Fibroblast of upper back skin (primary cell): ENCODE measurements at places on chromosomes 4 and X.
A peak's percentile ranks its signal among the peaks of the same experiment; 100 is the strongest.

DNA sequence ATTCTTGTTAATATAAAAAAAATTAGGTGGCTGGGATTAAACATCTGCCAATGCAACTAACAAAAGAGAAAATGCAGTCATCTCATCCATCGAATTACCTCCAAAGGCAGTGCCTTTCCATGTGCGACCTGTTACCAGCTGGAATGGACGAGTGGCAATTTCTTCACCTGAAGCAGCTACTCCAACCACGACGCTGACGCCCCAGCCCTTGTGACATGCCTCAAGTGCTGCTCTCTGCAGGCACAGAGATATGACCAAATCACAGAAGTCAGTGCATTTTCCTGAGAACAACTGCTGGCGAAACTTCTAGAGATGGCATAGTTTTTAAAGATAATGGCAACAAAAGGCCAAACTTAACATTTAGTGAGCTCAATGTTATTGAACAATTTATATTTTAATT lies 13.8 kb downstream of the ADH5 start:
- DNase-seq = no peak

DNA sequence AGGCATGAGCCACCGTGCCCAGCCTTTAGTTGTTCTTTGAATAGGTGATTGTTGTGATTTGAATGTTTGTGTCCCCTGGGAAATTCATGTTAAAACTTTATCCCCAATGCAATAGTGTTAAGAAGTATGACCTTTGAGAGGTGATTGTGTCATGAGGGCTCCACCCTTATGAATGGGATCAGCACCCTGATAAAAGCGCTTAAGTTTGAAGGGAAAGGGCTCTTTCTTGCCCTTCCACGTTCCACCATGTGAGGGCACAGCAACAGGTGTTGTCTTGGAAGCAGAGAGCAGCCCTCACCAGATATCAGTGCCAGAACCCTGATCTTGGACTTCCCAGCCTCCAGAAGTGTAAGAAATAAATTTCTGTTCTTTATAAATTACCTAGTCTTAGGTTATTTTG lies 33.7 kb upstream of the RP2 start:
- DNase-seq = no peak

GRCh38 chr4:43959976-43960375 lies 488.6 kb downstream of the KCTD8 start:
- no peak for DNase-seq

GRCh38 chrX:153560000-153560399 lies 38.9 kb downstream of the CCNQ start:
- DNase-seq = no peak

DNA sequence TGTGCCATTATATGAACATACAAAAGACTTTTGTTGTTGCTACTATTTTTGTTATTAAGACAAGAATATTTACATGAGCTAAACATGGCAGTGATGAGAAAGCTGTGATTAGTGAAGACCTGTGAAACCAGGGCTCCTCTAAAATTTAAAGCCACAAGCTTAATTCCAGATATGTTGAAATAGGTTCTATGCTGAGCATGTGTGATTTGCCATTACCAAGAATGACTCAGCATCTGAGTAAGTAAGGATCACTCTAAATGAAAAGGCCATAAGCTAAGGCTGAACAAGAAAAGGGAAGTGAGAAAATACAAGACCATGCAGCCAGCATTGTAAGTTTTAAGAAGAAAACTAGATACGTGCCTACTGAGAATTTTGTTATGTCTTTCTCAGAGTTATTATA lies 75.9 kb upstream of the CAMK2D start:
- DNase-seq = peak; percentile 92

GRCh38 chr4:86994686-86995085 lies 59.9 kb downstream of the AFF1 start:
- no peak for DNase-seq

GRCh38 chrX:79081895-79082512 lies 62.5 kb upstream of the GPR174 start:
- peak; percentile 28 for DNase-seq

GRCh38 chr4:25937801-25938200 lies 23.8 kb downstream of the SMIM20 start:
- peak; percentile 78 for DNase-seq

GRCh38 chr4:122662701-122663100 lies 41.8 kb upstream of the IL21 start:
- DNase-seq = peak; percentile 17

DNA sequence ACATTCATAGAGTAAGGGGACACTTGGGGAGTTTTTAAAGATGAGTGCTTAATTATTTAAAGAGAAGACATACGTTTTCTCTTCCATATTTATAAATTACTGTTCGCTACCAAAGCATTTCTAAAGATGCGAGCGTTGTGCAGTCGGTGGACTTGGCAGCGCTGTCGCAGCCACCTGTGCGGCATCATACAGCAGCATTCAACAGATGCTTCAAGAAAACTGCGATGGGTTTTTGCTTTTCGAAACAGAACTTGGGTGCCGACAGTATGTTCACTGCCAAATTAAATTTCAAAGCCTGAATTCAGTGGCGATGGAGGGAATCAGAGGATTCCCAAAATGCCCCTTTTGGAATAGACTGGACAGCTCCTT lies 1.6 kb upstream of the HTR2C start:
- no peak for DNase-seq

DNA sequence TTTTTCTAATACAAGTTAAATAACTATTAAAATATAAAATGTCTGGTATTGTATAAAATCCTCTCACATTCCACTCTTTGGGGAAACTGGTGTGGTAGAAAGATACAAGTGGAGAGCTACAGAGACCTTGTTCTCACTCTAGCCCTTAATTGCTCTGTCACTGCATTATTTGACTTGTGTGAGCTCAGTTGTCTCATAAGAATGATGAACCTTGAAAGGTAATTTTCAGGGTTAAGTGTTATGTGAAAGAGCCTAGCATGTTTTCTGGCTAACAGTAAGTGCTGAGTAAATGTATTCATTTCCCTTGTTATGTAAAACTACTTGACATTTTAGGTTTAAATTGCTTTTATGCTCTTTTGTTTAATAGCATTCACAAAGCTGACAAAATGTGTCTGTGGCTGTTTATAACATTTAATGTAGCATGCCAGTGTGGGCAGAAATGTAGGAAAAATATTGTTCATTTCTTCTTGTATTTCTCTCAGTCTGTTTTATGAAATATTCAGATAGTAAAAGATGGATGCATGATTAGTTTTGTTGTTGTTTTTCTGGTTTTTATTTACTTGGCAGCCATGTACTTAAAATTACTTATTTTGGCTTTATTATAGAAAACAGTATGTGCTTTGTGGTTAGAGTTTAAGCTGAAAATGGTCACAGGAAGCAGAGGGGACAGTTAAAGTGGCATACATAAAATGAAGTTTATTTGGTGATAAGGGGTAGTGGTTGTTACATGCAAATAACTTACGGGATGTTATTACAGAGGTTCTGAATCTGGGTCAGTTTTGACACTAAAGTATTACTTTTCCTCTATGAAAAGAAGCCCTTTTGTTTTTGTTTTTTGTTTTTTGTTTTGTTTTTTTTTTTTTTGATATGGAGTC lies 29.2 kb downstream of the SLAIN2 start:
- DNase-seq = no peak

- DNase-seq = no peak
Measured at GRCh38 chr4:174089711-174090110, 193.8 kb downstream of the FBXO8 start.

DNA sequence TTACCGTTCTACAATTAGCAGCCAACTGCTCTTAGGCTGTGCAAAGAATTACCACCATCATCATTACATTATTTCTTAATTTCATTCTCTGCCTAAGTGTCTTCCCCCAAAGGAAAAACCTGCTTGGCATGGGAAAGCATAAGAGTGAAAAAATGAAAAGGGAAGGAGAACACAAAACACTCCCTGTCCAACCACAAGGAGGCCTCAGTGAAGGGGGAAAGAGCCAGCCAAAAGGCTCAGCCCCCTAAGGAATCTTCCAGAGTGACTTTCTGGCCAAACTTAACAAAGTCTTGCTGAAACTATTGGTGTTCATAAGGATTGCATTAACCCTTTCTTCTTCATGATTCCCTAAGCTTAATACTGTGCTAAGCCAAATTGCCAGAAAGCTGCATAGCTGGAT lies 287.4 kb downstream of the SMARCA1 start:
- DNase-seq = peak; percentile 37

GRCh38 chrX:131827935-131828334 lies 195.2 kb upstream of the STK26 start:
- no peak for DNase-seq

DNA sequence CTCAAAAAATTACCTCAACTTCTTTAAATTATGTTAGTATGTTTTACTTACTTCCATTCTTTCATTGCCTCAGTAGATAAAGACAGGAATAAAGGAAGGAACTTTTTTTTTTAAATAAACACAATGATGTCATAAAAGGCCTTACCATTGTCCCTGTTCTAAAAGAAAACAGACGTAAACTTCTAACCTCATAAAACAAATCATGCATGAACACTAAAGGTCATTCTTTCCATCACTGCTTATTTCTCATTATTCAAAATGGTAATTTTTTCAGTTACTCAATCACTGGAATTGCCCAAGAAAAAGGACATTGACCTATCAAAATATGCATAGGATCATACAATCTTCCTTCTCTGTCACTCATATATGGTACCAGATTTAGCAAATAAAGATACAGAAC lies 32.2 kb upstream of the ARMCX2 start:
- no peak for DNase-seq

GRCh38 chrX:56802428-56802827 lies 73.4 kb downstream of the NBDY start:
- no peak for DNase-seq

- DNase-seq = no peak
Measured at GRCh38 chrX:11663875-11664210, 1.9 kb downstream of the ARHGAP6 start.

DNA sequence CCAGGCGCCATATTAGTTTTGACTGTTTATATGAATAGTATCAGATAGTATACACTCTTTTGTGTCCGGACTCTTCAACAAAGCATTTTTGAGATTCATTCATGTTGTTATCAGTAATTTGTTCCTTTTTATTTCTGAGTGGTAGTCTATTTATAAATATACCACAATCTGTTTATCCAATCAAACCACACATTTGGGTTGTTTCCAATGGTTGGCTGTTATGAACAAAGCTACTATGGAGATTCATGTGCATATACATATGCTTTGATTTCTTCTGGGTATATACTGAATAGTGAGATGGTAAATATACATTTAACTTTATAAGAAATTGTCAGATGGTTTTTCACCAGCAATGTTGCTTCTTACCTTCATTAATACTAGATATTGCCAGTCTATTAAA lies 36.8 kb upstream of the TAPT1 start:
- no peak for DNase-seq

DNA sequence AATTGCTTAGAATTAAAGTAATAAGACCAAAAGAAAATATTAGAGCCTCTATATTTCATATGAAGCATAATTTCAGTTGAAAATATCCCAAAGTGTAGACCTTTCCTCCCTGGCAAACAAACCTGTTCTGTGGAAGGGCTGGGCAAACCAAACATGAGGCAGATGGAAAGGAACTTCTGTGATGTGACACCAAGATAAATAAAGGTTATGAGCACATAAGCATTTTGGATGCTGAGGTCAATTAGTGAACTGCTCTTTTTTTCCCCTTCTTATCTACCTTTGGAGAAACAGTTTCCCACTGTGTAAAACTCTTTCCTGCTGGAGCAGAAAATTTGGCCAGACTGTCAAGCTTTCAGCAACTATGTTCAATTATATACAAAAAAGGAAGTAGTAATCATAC lies 109.6 kb upstream of the STIM2 start:
- no peak for DNase-seq

GRCh38 chr4:73308286-73308685 lies 49.7 kb upstream of the ANKRD17 start:
- peak; percentile 59 for DNase-seq

DNA sequence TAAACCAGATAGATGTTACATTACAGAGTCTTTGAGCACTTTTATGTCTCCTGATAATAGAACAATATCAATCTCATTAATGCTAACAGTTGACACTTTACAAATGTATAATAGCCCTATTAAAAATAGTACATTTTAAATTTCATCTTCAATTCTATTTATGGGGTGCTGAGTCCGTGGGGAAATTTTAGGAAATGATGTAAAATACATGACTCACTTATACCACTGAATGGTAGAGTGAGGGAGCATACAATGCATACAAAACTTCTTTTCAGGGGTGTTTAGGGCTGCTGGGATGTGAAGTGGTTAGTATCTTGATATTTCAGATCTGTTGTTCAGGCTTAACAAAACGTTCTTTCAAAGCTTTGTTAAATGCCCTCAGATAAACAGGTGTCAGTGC lies 696.2 kb downstream of the TRAM1L1 start:
- DNase-seq = no peak

- DNase-seq = peak; percentile 39
Measured at GRCh38 chrX:8377041-8377440, 87.6 kb upstream of the VCX3B start.

- DNase-seq = no peak
Measured at GRCh38 chr4:2408401-2408958, 10.0 kb downstream of the ZFYVE28 start.

- DNase-seq = no peak
Measured at GRCh38 chrX:56786889-56787733, 58.1 kb downstream of the NBDY start.

- DNase-seq = peak; percentile 76
Measured at GRCh38 chr4:67687636-67688035, 13.3 kb downstream of the UBA6 start.

DNA sequence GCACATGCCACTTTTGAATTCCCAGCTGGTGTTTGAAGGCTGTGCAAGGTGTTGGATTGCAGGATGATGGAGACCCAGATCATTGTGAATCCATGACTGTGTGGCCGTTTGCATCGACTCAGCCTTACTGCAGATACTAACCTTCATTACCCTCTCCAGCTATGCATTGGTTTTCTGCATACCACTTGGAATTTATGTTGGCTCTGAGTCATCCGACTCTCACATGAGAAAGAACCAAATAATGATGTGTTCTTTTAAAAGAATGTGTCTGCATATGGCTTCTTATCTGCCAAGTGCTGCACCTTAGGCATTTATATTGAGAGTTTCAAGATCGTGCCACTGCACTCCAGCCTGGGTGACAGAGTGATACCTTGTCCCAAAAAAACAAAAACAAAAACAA lies 106.7 kb upstream of the PRKX start:
- DNase-seq = peak; percentile 85

- no peak for DNase-seq
Measured at GRCh38 chr4:48604527-48604926, 114.5 kb downstream of the ZAR1 start.

GRCh38 chr4:168812806-168813205 lies 197.2 kb downstream of the CBR4 start:
- peak; percentile 89 for DNase-seq

DNA sequence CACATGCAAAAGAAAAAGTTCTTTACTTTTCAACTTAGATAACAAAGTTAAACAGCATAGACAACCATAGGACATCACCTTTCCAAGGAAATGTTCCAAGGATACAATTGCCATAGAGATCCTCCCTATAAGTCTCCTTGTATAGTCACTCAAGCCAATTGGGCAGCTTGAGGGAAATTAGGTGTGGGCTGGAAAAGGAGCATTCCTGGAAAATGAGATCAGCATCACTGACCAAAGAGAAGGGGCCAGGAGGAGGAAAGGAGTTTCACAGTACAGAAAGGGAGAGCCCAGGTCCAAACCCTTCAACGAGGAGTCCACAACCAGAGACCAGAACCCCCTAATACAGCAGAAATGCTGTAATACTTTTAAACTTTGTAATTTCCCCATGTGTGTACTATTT lies 91.5 kb upstream of the PPARGC1A start:
- DNase-seq = peak; percentile 24

GRCh38 chrX:64187762-64188150 lies 17.8 kb downstream of the AMER1 start:
- DNase-seq = no peak
